Stimulated activated naive CD4-positive, alpha-beta T cell (primary cell): ENCODE measurements at places on chromosomes 5 and 9.

GRCh38 chr9:1429297-1429696, 379.1 kb downstream of the DMRT2 start:
- DNase-seq = no peak

DNA sequence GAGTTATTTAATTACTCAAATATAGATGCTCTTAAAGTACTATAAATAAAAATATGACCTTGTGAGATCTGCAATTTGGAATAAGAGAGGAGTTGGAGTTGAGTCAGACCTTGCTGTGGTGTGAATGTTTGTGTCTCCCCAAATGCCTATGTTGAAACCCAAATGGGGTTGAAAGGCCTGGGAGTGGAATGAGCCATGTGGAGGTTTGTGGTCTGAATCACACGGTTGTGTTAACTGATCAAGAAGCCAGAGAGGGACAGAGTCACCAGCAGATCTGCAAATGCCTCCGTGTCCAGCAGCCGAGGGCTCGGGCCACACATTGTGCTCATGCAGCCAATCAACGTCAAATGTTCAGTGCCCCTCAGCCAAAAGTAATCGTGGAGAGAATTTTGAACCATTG, 404.4 kb downstream of the ICE1 start:
- no peak for DNase-seq

GRCh38 chr9:10674586-10674985, 61.8 kb upstream of the PTPRD start:
- DNase-seq = no peak

DNA sequence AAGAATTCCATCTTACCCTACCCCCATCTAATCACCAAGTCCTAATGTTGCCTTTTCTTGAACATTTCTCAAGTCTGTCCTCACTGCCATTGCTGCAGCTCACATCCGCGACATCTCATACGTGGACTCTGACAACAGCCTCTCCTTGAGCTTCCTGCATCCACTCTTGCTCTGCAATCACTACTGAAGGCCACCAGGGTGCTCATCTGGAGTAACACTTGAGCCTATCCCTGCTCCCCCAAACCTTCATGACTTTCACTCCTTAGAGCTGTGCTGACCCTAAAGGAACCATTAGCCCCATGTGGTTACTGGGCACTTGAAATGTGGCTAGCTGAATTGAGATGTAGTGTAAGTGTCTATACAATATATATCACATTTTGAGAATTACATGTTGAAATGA, 46.4 kb upstream of the CTXN3 start:
- no peak for DNase-seq

DNA sequence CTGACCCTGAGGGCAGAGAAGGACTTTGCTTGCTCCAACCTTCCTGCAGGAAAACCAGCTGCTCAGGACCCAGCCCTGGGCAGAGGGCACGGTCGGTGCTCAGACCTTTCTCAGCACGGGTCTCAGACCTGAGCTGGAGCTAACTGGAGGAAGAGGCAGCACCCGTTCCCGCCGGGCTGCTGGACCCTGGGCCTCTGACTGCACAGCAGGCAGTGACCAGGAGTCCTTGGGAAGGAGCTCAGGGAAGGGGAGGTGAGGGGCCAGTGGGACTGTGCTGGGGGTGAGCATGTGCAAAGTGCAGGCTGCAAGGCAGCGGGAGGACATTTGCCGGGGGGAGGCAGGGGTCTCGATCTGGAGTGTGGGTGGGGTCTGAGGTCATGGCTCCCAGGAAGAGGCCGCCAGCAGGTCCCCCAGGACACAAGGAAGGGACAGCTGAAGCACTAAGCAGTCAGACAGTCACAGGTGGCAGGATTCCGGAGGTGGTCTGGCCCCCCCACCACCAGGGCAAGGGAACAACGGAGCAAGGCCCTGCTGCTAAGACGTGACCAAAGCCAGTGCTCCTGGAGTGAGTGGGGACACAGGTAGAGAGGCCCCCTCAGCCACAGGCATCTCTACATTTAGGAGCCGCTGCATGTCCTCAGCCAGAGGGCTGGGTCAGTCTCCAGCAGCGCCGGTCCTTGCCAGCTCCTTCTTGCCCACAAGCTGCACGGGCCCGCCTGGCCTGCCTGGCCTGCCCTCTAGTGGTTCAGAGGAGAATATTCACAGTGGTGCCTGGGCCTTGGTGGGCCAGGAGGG, 4.8 kb upstream of the DPM2 start:
- DNase-seq = peak; percentile 41

DNA sequence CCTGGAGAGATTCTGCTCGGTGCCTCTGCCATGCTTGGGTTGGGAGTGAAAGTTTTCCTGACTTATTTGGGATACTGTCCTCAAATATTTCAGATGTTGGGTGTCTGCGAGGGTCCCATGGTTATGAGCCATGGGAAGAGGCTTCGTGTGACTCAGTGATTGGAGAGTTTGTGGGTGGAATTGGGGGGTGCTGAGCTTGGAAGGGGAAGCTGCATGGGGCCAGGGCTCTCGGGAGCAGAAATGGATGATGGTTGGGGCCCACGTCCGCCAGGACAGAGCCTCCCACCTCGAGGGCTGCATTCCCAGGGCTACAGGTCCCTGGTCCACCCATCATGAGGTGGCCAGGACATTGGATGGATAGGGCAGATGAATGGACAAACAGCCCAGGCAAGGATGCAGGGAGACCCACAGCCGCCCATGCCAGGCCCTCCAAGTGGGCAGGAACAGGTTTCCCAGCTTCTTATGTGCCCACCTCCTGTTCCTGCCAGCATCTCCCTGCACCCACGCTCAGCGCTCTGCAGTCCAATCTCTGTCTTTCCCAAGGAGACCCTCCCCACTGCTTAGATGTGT, 5.5 kb downstream of the OBP2B start:
- no peak for DNase-seq

- no peak for DNase-seq
These were observed 6.1 kb upstream of the PTGS1 start for GRCh38 chr9:122364783-122365150.

DNA sequence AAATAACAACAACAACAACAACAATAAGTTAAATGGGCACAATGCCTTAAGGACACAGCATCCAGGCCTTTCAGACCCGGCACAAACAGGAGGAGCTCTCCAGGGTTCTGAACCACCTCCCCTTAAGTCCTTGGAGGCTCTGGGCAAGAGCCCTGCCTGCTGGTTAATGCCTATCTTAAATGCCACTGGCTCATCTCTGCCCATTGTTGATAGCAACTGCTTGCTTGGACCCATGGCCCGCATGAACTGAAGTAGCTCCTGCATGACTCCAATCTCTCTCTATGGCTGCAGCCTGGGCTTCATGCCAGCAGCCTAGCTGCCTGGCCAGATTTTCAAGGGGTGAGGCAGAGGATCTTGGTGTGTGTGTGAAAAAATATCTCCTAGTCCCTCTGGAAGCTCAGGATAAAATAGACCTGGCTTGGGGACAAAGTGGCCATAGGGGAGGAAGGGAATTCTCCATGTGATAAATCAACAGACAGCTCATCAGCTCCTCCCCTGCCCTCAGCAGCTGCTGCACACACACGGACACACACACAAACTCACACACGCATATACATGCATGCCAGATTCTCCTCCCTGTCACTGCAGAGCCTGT, 27.4 kb downstream of the FAM219A start:
- no peak for DNase-seq

GRCh38 chr9:79470954-79471353, 100.8 kb upstream of the TLE4 start:
- no peak for DNase-seq

GRCh38 chr5:147234239-147234824, 494 bp upstream of the STK32A start:
- no peak for DNase-seq

DNA sequence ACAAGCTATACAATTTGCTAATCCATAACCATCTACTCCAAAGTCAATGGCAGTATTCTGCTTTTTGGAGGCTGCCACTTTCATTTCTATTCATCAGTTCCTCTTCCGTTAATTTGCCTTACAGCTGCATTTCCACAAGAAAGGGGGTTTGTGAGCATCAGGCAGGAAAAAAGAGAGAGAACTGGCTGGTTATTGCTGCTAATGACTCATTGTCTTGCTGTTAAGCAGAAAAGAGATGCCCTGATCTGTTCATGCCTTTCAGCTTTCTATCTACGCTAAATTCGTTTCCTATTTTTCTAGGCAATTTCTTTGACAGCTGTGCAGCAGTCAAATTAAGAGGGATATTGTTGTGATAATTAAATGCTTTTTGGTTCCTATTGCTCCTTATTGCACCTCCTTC, 65.9 kb upstream of the GNAQ start:
- DNase-seq = no peak

DNA sequence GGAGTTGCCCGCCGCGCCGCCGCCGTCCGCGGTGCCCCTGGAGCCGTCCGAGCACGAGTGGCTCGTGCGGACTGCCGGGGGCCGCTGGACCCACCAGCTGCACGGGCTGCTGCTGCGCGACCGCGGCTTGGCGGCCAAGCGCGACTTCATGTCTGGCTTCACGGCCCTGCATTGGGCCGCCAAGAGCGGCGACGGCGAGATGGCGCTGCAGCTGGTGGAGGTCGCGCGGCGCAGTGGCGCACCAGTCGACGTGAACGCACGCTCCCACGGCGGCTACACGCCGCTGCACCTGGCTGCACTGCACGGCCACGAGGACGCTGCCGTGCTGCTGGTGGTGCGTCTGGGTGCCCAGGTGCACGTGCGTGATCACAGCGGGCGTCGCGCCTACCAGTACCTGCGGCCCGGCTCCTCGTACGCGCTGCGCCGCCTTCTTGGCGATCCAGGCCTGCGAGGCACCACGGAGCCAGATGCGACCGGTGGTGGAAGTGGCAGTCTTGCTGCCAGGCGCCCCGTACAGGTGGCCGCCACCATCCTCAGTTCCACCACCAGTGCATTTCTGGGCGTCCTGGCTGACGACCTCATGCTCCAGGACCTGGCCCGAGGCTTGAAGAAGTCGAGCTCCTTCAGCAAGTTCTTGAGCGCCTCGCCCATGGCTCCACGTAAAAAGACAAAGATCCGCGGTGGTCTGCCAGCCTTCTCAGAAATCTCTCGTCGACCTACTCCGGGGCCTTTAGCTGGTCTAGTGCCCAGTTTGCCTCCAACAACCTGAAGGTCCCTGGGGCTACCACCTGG, 1.6 kb downstream of the SOWAHA start:
- no peak for DNase-seq

- no peak for DNase-seq
These were observed 17.5 kb downstream of the CARNMT1 start for GRCh38 chr9:75010570-75010969.

DNA sequence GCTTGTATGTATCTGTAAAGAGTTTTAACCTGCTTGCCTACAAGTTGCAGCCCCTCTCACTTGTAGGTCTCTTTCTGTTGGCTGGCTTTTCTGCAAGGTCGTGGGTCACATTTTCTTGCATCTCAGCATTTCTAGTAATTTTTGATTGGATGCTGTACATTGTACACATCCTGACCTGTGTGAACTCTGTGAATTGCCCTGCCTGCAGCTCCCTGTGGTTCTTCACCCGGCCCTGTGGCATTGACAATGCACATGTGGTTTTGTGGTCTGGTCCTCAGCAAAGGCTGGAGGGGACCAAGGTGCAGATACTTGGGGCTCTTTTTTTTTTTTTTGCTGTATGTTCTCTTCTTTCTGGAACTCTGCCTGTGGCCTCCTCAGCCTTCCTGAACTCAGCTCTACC, 53.6 kb downstream of the WNK2 start:
- no peak for DNase-seq

- no peak for DNase-seq
These were observed 772.0 kb upstream of the FAM174A start for GRCh38 chr5:99763021-99763774.

DNA sequence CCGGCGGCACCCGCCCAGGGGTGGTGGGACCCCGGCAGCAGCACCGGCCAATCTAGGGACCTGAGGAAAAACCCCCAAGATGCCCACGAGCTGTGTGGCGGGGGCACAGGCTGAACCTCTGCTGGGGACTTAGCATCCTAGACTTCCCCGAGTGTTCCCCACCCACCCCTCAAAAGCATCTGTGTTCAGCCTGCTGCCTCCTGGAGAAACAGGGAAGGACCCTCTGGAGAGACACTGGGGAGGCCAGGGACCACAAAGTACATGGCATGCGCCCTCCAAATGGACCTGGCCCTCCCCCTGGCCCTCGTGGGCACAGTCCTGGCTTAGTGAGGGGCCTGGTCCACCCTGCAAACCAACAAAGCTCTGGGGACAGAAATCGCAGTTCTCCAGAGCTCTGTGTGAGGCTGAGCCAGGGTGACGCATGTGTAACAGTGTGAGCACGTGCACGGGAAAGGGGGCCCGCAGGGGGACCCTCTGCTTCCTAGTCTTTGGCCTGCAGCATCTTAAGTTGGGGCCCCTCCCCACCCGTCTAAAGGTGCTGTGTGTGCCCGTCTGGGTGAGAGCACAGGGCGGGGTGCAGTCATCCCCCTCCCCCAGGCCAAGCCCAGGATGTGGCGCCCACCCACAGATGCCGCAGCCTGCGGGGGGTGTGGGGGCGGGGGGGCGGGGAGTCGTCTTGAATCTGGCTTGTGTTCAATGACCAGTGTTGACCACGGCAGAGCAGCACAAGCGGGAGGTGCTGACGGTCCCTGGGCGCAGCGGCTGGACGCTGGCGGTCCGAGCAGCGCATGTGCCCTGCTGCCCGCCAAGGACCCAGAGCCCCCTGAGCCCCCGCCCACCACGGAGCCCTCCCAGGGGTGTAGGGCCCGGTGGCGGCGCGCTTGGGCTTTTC, 672 bp upstream of the KCNT1 start:
- no peak for DNase-seq

DNA sequence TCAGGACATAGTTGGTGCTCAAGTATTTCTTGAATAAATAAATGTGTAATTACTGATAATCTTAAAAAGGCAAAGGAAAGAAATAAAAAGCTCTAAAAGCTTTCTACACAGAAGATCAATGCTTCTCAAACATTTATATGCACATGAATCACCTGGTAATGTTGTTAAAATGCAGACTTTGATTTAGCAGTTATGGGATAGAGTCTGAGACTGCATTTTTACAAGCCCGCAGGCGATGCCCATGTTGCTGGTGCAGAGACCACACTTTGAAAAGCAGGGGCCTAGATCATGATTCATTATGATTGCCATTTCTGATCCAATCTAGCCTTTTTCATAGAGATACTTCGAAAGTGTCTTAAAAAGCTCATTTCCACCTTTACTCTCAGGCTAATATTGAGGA, 3.5 kb upstream of the CCDC152 start:
- no peak for DNase-seq

DNA sequence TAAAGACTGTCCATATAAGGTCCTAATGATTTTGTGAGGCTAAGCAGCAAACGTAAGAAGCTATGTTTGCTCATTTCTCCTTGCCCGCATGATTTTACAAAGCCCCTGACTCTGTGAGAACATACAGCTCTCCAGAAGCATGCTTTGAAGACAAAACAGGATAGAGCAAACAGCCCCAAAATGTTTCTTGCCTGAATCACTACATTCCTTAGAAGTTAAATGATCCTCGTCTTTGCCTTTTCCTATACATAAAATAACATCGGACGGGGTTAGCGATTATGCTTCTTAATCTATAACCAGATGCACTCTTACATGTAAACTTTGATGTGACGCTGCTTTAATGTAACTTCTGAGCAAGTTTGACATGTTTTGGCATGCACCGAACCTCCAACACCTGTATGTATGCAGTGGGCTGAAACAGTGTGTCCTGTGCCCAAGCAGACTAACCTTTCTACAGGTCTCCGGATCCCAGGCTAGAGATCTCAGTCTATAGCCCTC, 353.7 kb downstream of the CETN3 start:
- no peak for DNase-seq
